BE2C (cell line): ENCODE measurements at places on chromosomes 12 and 14.

GRCh38 chr12:96419576-96420276 lies 19.5 kb upstream of the CDK17 start:
- DNase-seq, result no peak

- DNase-seq, result no peak
Measured at GRCh38 chr12:104485651-104486362, 29.1 kb downstream of the CHST11 start.

DNA sequence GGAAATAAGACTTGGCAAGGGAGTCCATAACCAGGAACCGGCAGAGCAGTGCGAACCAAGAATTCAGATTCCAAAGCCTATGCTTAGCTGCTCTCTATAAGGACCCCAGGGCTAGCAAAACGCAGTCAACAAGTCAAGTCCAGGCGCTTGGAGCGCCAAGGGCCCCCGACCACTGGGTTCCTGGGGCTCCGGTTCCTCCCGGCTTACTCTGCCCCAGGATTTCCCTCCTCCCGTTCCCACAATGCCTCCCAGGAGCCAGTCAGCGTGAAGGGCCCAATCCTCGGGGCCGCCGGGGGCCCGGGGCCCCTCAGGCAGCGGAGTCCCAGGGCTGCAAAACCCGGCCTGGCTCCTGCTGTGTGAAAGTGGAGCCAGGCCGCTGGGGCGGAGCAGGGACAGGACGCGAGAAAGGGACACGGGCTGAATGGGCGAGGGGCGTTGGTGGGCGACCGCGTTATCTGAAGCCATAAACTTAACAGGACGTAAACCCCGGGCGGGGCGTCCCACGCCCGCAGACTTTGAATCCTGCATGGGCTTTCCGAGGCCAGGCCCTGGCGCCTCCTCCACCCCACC lies 1.5 kb downstream of the KRT8 start:
- peak; percentile 84 for DNase-seq

DNA sequence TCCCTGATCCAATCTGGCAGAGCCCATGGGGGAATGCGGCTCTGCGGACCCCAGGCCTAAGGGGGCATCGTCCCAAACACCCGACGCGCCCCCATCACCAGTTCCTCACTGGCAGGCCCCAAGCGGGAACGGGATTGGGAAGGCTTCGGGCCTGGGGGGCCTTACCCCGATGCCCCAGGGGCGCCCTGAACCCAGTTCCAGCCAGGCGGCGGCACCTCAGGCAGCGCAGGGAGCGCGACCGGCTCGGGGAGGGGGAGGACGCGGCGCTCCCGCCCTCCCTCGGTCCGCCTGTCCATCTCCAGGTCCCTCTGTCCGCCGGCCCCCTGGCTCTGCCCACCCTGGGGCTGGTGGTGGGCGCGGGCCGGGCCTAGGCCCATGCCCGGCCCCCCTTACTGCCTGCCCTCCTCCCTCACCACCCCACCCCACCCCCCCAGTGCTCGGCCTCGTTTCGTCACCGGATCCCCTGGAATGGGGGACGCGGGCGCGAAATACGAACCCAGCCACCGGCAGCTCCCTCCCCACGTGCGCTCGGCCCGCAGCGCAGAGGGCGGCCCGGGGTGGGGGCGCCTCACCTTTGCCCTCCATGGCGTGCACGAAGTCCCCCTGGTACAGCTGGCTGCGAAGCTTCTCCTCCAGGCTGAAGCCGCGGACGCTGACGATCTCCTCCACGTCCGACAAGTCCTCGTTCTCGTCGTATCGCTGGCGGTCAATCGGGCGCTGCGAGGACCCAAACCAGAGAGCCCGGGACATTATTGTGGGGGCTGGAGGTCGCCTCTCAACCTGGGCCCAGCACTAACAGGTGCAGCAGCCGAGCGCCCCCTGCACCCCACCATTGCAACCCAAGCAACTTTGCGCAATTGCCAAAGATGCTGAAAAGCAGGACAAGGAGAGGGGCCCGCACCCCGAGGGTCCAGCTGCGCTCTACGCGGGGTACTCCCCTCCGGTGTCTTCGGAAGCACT lies 2.3 kb downstream of the KDM2B start:
- DNase-seq, result no peak
